ENCODE measurements at places on chromosomes 7 and 10. TPM values are rescaled to one million over a fixed set of nuclear protein-coding genes. Genes with fewer than 3 reads are reported as not detected.

GRCh38 chr7:55020466-55020871 lies 1.7 kb downstream of the EGFR start:
- DNase-seq = peak; percentile 24
- H3K4me1 ChIP-seq = peaks cover 8% of the 10 kb centered on the region
- peak overlapping the region; percentile 80 for H3K27ac ChIP-seq
- H3K36me3 ChIP-seq = no peaks in the 10 kb centered on the region
- peak overlapping the region; percentile 77 for H3K4me3 ChIP-seq

GRCh38 chr10:5461914-5462840 lies 37.2 kb downstream of the CALML5 start:
- no peak for DNase-seq
- H3K36me3 ChIP-seq = peaks cover 21% of the 10 kb centered on the region
- no peak overlapping the region for H3K4me3 ChIP-seq
- H3K4me1 ChIP-seq = peaks cover 4% of the 10 kb centered on the region
- H3K27ac ChIP-seq = no peak overlapping the region
- H3K27me3 ChIP-seq = no peaks in the 10 kb centered on the region

DNA sequence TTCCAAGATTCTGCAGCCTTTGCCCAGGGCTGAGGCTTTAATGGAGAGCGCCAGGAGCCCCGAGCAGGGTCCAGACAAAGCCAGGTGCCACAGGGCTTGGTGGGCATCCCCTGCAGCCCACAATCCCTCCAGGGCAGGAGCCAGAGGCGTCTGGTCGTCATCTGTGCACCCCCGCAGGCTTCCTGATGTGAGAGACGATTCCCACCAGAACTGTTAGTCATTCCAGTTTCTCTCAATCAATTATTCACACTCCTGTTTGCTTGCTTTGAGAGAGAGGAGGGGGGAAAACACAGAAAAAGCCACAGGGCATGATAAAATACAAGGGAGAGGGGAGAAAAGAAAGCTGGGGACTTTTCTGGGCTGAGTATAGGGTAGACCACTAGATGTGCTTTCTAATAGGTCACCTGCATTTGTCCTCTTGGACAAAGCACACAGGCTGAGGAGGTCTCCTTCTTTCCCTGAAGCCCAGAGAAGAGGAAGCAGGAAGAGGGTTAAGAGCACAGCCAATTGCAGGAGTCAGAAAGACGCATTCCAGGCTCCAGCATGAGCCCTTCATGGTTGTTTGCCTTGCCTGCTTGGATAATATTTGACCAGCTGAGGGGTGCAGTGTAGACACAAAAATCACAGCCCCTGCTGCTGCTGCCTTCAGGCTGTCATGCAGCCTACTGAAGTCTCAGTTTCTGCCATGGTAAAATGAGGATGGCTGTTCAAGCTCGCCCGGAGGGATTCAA lies 194.4 kb downstream of the PLXNA4 start:
- no peak overlapping the region for H3K27ac ChIP-seq
- H3K36me3 ChIP-seq = no peaks in the 10 kb centered on the region
- no peaks in the 10 kb centered on the region for H3K27me3 ChIP-seq
- peaks cover 15% of the 10 kb centered on the region for H3K4me1 ChIP-seq
- peak; percentile 78 for DNase-seq

DNA sequence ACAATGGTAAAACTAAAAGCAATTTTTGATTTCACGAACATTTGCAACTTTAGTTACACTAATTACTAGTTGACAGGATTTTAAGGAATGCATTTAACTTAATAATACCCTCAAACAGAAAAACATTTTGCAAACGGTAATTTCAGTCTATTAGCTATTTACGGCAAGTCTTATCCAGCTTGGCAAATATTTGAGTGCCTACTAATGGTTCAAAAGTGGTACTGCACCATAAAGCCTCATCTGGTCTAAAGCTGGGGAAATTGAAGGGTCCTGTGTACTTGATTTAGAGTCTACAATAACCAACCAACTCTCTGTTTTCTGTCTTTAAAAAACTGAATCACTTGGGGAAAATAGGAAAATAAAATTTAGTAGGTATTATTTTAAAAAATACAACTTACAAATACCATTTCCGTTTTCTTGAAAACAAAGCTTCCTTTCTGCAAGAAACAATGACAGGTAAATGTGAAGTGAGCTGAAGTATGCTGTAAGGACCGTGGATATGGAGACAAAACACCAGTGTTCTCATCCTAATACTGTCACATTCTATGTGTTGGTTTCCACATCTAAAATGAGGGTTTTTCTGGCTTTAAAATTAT lies 142.3 kb downstream of the VPS50 start:
- H3K27me3 ChIP-seq = no peaks in the 10 kb centered on the region
- H3K4me1 ChIP-seq = no peaks in the 10 kb centered on the region
- H3K4me3 ChIP-seq = no peak overlapping the region

- DNase-seq = no peak
- no peak overlapping the region for H3K27ac ChIP-seq
- H3K4me3 ChIP-seq = no peak overlapping the region
Measured at GRCh38 chr7:47451851-47452205, 130.1 kb downstream of the TNS3 start.

- H3K4me3 ChIP-seq = no peak overlapping the region
- no peaks in the 10 kb centered on the region for H3K36me3 ChIP-seq
Measured at GRCh38 chr10:12945690-12946359, 55.7 kb downstream of the CCDC3 start.

DNA sequence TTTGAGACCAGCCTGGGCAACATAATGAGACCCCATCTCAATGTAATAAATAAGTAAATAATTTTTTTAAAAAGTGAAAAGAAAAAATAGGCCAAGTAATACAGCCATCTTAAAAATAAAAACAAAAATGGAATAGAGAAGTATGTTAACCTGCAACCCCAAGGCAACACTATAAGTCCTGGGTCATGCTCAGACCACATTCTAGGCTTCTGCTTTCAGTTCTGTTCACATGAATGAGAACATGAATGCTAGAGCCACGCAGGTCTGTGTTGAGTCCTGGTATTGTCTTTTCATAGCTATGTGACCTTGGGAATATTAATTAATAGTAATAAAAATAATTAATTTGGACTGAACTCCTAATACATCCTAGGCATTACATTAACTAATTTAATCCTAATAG lies 284.0 kb downstream of the AUTS2 start:
- H3K27me3 ChIP-seq = no peaks in the 10 kb centered on the region
- H3K27ac ChIP-seq = no peak overlapping the region
- H3K4me1 ChIP-seq = no peaks in the 10 kb centered on the region
- no peak overlapping the region for H3K4me3 ChIP-seq

- no peak overlapping the region for H3K4me3 ChIP-seq
- no peaks in the 10 kb centered on the region for H3K36me3 ChIP-seq
- peaks cover 2% of the 10 kb centered on the region for H3K4me1 ChIP-seq
- no peak for DNase-seq
- H3K27me3 ChIP-seq = no peaks in the 10 kb centered on the region
Measured at GRCh38 chr10:85916994-85917573, 449.5 kb downstream of the GRID1 start.

DNA sequence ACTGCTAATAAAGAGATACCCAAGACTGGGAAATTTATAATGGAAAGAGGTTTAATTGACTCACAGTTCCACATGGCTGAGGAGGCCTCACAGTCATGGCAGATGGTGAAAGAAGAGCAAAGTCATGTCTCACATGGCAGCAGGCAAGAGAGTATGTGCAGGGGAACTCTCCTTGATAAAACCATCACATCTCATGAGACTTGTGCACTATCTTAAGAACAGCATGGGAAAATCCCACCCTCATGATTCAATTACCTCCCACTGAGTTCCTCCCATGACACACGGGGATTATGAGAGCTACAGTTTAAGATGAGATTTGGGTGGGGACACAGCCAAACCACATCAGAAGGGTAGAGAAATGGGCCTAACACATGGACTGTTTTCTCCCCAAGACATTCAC lies 156.3 kb downstream of the CCDC71L start:
- H3K4me3 ChIP-seq = no peak overlapping the region
- H3K27me3 ChIP-seq = no peaks in the 10 kb centered on the region
- DNase-seq = no peak

- H3K4me1 ChIP-seq = no peaks in the 10 kb centered on the region
- no peaks in the 10 kb centered on the region for H3K36me3 ChIP-seq
- H3K27me3 ChIP-seq = no peaks in the 10 kb centered on the region
- DNase-seq = no peak
- no peak overlapping the region for H3K27ac ChIP-seq
Measured at GRCh38 chr7:114949231-114949630, 27.3 kb downstream of the MDFIC start.

GRCh38 chr7:84083846-84084245 lies 110.7 kb downstream of the SEMA3A start:
- DNase-seq = no peak
- H3K27me3 ChIP-seq = no peaks in the 10 kb centered on the region
- H3K4me1 ChIP-seq = peaks cover 5% of the 10 kb centered on the region

Gene CEP55
- total RNA-seq = 0.88 TPM

Gene AKR1C1
- 61.7 TPM for total RNA-seq

Gene FKBP6
- total RNA-seq = 0.13 TPM

Gene R3HCC1L
- total RNA-seq = 17.0 TPM

Gene METTL27
- 19.3 TPM for total RNA-seq

Gene LRRD1
- 0.25 TPM for total RNA-seq

Gene GAD2
- not detected for total RNA-seq

Measured in kidney (tissue), 22 donors.